ENCODE measurements at places on chromosomes 5 and 9. TPM values are rescaled to one million over a fixed set of nuclear protein-coding genes. Genes with fewer than 3 reads are reported as not detected.

PCDHB11 gene
- total RNA-seq = 0.59 TPM

SNX24 gene
- 17.0 TPM for total RNA-seq

PCDHA9 gene
- 0.19 TPM for total RNA-seq

GRCh38 chr9:88925481-88925880, 65.8 kb upstream of the S1PR3 start:
- DNase-seq = no peak
